ENCODE measurements at places on chromosomes 1 and 21.
A peak's percentile ranks its signal among the peaks of the same experiment; 100 is the strongest.

GRCh38 chr21:38244885-38245869 is 11.6 kb upstream of the KCNJ15 start:
- DNase-seq = no peak

DNA sequence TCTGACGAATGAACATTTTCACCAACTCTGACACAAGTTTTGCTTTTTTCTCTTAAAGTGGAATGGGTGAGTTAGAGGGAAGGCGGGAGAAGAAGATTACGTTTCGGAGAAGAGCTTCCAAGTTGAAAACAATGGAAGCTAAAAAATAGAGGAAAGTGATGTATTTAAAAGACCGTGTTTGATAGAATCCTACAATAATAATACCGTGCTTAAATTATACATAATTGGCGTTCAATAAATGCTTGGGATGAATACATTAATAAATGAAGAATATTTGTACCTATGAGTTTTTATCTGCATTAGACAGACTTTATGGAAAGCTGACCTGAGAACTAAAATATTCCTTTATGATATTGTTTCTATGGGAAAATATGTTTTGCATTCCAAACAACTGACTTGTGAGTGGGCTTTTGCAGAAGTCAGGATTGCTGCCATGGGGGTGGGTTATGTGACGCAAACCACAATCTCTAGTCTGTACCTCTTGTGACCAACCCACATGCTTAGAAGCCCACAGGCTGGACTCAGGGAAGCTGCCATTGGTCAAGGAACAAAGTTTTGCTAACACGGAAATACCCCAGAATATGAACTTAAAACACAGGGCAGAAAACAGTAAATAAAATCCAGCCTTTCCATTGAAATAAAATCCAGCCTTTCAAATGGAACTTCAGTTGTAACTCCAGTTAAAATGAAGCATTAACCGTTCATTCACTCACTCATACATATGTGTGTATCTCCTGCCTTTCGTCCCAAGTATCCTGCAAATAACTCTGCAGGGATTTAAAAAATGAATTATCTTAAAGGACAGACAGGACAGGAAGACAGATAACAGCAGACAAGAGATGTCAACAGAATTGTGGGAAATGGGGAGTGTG is 21.3 kb upstream of the ATF3 start:
- DNase-seq = no peak

DNA sequence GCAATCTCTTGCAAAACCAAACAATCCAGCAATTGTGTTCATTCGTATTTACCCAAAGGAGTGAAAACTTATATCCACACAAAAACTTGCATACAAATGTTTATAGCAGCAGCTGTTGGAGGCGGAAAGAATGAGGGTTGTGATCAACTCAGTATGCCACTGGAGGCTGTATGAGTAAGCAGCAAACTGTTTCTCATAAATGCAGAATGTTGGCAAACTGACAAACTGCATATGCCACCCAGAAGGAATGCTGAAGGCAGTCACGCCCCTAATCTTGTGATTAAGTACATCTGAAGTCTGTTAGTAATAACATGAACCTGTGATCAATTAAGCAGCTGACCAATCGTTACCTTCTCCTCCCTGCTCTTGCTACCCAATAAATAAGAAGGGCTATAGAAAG is 60.5 kb upstream of the CR2 start:
- DNase-seq = no peak

- peak; percentile 100 for DNase-seq
Observed at GRCh38 chr1:41418857-41419583, 57.8 kb downstream of the FOXO6 start.

- DNase-seq = no peak
Observed at GRCh38 chr21:29201186-29201585, 70.7 kb downstream of the MAP3K7CL start.

- DNase-seq = no peak
Observed at GRCh38 chr1:19728413-19729145, 63.9 kb downstream of the HTR6 start.

GRCh38 chr1:37792943-37793686 is 532 bp upstream of the MANEAL start:
- DNase-seq = no peak

DNA sequence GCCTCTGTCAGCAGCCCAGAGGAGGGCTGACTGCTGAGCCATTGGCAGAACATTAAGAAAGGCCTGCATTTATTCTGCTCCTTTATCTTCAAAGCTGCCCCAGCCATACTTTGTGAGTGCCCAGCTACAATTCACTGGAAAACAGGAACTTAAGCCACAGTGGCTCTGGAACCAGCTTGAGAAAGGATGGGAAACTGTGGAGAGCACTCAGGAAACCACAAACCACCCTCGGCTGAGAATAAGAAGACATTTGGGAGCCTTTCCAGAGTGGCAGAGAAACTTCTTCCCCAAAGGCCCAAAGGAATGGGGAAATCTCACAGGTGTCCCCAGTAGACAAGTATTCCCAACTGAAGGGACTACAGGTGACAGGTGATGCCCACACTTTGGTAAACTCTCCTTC is 1.8 kb downstream of the LAMB3 start:
- DNase-seq = no peak
